ENCODE measurements at places on chromosomes 1 and 21.

- DNase-seq = no peak
These were observed 5.3 kb upstream of the EVA1B start for GRCh38 chr1:36328713-36329112.

- no peak for DNase-seq
These were observed 25.8 kb downstream of the KIAA0319L start for GRCh38 chr1:35531368-35531767.

DNA sequence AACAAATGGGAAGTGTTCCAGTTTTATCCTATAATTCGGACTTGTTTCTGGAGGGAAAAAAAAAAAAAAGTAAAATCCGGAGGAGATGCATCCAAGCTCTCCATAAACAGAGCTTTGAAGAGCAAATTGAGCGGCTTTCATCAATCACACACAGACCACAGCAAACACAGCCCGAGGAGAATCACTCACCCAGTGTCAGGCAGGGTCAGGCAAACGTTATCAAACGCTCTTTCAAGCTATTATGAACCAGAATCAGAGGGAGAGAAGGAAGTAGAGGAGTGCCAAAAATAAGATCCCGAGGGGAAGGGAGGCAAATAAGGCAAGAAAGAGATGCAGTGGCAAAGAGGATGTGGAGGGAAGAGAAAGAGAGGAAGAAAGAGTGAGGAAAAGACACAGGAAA, 188.3 kb upstream of the CAMK1G start:
- DNase-seq = no peak

- DNase-seq = peak; percentile 91
These were observed 8.3 kb upstream of the RNF19B start for GRCh38 chr1:32972814-32973428.

GRCh38 chr1:215285013-215285800, 202.7 kb downstream of the KCNK2 start:
- no peak for DNase-seq

GRCh38 chr1:95265106-95265505, 31.1 kb downstream of the RWDD3 start:
- DNase-seq = no peak

DNA sequence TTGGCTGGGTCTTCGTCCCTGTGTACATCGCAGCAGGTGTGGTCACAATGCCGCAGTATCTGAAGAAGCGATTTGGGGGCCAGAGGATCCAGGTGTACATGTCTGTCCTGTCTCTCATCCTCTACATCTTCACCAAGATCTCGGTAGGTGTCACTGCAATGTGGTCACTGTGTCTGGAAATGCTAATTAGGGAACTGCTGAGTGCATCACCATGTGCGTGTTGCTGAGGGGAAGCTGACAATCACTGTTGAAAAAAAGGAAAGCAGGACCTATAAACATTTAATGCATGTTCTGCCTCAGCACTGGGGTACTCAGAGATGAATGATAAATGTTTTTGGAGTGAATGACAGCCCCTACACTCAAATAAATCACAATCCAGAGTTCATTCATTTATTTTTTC, 6.8 kb downstream of the SLC5A9 start:
- DNase-seq = no peak

DNA sequence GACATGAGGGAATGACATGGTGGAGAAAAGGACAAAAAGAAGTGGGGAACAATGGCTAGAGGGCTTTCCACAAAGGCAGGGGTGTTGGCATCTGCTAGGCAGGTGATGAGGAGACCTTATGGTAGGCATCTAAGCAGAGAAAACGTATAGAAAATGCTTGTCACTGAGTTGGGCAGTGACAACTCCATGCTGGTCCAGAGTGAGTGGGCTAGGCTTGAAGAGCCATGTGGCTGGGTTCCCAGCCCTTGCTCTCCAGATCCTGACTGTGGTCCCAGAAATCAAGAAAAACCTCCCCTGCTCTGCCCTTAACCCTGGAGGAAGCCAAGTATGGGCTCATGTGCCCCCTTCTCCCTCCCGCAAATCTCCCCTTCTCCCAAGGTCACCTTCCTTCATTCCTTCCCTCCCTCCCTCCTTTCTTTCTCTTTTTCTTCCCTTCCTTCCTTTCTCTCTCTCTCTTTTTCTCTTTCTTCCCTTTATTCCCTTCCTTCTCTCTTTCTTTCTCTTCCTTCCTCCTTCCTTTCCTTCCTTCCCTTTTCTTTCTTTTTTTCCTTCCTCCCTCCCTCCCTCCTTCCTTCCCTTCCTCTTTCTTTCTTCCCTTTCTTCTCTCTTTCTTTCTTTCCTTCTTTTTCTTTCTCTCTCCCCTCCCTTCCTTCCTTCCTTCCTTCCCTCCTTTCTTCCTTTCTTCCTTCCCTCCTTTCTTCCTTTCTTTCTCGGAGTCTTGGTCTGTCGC, 102.8 kb downstream of the NAV1 start:
- DNase-seq = no peak

DNA sequence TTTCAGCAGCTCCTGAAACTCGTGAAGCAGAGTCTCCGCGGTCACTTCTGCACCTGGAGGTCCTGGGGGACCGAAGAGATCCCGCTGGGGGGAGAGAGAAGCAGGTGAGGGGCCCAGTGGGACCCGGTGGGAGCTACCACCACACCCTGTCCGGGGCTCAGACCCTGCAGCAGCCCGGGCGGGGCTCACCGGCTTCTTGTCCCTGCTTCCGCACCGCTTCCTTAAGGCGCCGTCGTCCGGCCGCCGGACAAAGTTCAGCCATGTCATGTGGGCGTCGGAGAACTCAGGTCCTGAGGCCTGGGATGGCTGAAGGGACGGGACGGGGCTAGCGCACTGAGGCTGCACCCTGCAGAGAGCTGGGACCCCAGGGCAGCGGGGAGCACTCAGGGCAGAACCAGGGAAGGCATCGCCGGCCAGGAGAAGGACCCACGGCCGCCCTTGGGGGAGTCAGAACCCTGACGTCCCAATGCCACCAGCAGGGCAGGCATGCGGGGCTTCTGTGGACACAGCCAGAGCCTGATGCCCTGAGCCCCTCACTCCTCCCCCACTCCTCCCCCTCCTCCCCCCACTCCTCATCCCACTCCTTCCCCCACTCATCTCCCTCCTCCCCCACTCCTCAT, 2.2 kb downstream of the C1QTNF12 start:
- peak; percentile 67 for DNase-seq

GRCh38 chr1:7589774-7590425, 181.2 kb upstream of the VAMP3 start:
- no peak for DNase-seq

- no peak for DNase-seq
These were observed 118.0 kb downstream of the CASZ1 start for GRCh38 chr1:10678402-10678801.

DNA sequence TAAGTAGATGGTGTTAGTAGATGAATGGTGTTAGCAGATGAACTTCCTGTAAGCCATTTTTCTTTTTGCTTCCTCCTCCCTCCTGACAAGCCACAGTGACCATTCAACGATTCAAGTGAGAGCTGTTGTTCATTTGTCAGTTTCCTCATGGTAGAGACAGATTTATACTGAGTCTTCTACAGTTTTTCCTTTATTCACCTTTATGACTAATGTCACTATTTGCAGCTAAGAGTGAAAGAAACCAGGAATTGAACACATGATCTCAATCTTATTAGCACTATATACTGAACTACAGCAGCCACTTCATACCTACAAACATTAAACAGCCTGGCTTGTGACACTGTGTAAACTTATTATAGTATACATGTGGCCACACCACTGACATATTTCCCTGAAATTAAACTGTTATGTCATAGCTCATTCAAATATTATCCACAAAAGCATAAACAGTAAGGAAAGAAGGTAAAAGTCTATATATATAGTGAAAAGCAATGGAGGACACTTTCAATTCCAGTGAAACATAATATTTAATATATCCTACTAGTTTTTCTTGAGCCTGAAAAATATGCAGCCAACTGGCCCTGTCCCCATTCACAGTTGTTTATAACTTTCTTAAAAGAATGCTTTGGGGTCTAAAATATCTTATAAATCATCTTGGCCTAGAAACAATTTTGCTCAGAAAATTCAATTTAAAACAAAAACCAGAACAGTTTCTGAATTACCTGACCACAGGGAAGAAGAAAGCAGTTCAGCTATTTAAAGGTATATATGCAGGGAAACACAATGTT, 566.9 kb upstream of the ZRANB2 start:
- DNase-seq = no peak

DNA sequence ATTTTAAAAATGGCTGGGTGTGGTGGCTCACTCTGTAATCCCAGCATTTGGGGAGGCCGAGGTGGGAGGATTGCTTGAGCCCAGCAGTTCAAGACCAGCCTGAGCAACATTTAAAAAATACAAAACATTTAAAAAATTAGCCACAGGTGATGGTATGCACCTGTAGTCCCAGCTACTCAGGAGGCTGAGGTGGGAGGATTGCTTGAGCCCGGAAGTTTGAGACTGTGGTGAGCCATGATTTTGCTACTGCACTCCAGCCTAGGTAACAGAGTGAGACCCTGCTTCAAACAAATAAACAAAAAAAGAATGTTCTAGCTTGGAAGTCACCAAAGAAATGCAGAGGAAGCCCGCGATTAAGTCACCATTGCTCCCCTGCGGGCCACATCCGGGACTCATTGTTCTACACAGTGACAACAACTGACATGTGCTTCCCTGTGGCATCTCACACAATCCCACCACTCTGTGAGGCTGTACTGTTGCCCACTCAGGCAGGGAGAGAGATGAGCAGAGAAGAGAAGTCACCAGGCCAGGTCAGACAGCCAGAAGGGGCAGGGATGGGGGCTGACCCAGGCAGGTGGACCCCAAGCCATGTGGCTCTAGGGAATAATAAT, 18.4 kb upstream of the SPATC1L start:
- no peak for DNase-seq
